ENCODE measurements at places on chromosomes 1 and 21. TPM values are rescaled to one million over a fixed set of nuclear protein-coding genes. Genes with fewer than 3 reads are reported as not detected.
A peak's percentile ranks its signal among the peaks of the same experiment; 100 is the strongest.

Gene ZBTB18
- 18.8 TPM for total RNA-seq

Gene AVPR1B
- not detected for total RNA-seq

Gene HMCN1
- total RNA-seq = 0.12 TPM

Gene FNDC10
- 5.1 TPM for total RNA-seq

Gene RUNX3
- not detected for total RNA-seq

Gene PTPN7
- not detected for total RNA-seq

Gene HSD3B1
- not detected for total RNA-seq

GRCh38 chr1:246304484-246305259, 202.4 kb downstream of the SMYD3 start:
- peaks cover 7% of the 10 kb centered on the region for H3K4me1 ChIP-seq
- H3K27me3 ChIP-seq = no peaks in the 10 kb centered on the region
- H3K36me3 ChIP-seq = no peaks in the 10 kb centered on the region
- no peak for DNase-seq

DNA sequence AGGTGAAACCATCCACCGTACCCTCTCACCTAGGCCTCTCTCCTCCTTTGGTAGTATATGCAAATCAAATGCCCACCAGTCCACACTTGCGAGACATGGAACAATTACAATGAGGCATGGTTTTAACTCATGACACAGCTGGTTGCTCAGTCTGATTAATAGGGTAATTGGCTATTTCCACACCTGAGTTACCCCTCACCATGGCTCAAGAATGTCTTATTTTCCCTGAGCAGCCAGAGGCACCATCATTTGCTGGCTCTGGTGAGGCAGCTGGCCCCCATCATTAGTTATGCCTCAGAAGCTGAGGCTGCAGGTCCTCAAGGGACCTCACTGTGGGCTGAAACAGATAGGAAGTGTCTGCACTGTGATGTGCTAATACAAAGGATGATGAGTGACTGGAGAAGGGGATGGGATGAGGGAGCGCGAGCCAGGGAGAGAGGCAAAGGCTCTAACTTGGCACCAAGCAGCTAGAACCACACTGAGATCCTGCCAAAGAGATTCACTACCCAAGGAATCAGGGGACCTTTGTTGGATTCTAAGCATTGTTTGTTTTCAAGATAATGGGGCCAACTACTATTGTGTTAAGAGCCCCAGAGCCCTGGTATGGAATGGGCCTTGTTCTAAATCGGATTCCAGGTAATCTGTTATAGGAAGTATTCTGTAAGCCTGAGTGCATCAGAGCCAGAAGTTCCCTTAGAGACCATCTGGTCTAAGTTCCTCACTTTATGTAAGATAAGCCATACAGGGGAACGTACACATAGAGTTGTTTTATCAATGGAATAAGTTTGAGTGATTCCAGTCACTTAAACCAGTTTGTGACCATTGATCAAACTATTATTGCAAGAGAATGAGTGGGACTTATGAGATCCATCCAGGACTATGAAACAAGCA, 80.0 kb upstream of the CNTN2 start:
- no peak overlapping the region for H3K4me3 ChIP-seq
- H3K27me3 ChIP-seq = peaks cover 91% of the 10 kb centered on the region
- no peak overlapping the region for H3K27ac ChIP-seq
- H3K36me3 ChIP-seq = no peaks in the 10 kb centered on the region
- no peaks in the 10 kb centered on the region for H3K4me1 ChIP-seq
- DNase-seq = no peak

DNA sequence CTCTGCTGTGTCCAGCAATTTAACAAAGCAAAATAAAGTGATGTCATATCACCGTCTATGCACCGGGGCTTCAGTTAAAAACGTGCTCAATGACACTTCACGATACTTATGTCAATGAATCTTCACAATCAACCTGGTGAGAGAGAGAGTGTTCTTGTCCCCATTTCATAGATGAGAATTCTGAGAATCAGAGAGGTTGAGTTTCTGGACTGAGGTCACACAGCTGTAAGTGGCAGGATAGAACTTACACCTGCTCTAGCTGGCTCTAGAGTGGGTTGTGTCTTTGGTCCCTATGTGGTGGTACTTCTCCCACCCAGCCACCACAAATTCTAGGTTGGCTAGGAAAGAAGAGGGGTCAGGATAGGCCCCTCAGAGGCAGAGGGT, 5.2 kb downstream of the NTRK1 start:
- peaks cover 20% of the 10 kb centered on the region for H3K27me3 ChIP-seq
- no peak overlapping the region for H3K4me3 ChIP-seq
- no peak for DNase-seq
- peaks cover 20% of the 10 kb centered on the region for H3K4me1 ChIP-seq
- H3K36me3 ChIP-seq = no peaks in the 10 kb centered on the region

DNA sequence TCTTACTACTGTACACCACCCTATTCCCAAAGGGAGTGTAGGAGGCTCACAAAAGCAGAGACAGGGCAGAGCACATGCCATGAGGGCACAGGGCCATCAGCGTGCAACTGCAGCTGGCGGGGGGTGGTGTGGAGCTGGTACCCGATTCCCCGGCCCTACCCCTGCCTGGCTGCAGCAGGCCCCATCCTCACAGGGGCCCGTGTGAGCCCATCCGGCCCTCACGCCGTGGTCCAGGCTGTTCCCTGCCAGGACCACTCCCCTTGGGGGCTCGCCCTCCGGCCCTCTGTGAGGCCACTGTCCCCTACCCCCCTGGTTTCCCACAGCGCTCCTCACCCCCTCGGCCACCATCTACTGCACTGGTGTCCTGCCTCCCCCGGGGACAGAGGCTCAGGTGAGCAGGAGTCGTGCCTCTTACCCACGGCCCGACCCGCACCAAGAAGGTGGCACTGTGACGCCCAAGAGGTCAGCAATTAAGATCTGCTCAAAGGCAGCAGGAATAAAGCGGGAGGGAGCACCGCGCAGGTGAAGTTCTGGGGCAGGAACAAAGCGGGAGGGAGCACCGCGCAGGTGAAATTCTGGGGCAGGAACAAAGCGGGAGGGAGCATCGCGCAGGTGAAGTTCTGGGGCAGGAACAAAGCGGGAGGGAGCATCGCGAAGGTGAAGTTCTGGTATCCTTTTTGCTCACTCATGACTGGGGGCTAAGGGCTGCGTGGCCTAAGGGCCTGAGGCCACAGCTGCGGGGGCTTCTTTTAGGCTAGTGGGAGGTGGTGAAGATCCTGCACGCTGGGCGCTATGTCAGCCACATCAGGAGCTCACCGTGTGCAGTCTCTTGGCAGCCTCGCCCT, 3.9 kb downstream of the POFUT2 start:
- no peak overlapping the region for H3K4me3 ChIP-seq
- H3K36me3 ChIP-seq = peaks cover 45% of the 10 kb centered on the region
- no peak overlapping the region for H3K27ac ChIP-seq
- no peak for DNase-seq
- H3K27me3 ChIP-seq = no peaks in the 10 kb centered on the region
- H3K4me1 ChIP-seq = no peaks in the 10 kb centered on the region

DNA sequence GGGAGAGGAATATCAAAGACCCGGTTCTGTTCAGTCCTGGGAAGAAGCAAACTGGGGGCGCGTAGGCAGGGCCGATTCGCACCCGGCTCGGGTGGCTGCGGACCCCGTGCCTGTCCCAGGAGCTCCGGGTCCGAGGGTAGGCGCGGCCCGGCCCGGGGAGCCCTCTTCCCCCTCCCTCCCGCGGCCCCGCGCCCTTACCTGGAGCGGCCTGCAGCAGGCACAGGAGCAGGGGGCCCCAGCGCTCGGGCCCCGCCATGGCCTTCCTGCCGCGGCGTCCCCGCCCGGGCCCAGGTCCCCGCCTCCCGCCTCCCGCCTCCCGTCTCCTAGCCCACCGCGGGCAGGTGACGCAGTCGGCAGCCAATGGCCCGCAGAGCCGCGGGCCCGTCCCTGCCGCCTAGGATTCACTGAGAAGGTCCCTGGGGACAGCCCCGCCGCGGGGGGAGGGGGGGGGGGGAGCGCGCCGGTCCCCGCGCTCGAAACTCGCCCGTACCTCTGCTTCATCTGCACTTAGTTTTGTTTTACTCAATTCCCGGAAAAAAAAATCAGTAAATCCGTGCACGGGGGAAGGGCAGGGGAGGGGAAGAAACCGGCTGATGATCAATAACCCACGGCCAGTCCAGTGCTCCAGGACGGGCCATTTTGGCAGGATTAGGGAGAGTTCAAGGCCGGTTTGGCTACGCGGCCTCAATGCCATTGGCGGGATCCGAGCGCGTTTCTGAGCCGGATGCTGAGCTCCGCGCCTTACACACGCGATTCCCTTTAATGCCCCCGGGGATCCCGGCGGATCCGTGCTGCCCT, at the start of gene IFNLR1:
Gene IFNLR1, minus strand, starts transcription at position 297 of the 798 bp plus-strand sequence. Its CDS starts 41 bp downstream, at position 256.
- H3K36me3 ChIP-seq = no peaks in the 10 kb centered on the region
- no peak for DNase-seq
- H3K27ac ChIP-seq = no peak within 1 kb of the TSS

DNA sequence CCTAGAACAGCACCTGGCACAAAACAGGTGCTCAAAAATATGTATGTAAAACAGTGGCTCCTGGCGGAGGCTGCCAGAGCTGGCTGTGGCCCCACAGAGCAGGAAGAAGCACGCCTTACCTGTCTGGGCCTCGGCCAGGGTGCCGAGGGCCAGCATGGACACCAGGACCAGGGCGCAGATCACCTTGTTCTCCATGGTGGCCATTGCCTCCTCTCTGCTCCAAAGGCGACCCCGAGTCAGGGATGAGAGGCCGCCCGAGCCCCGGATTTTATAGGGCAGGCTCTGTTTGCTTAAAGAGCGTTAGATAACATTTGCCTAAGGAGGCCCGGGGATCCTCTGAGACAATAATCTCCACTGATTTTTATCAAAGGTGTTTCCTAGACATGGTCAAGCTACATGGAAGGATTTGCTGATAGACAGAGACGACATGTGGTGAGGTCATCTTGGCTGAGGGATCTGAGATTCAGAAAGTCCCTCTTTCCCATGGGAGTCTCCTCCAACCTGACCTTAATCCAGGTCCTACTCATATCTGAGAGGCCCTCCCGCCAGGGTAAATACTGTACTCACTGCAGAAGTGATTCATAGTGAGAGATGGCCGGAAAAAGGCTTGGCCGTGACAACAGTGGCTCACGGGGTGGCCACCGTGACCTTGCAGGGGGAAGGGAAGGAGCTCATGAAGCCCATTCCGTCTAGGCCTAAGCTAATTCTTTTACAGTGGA, at the start of gene TFF1:
Gene TFF1, minus strand, starts transcription at position 244 of the 719 bp plus-strand sequence. Its CDS starts 40 bp downstream, at position 204.
- no peaks in the 10 kb centered on the region for H3K36me3 ChIP-seq
- H3K4me3 ChIP-seq = no peak within 1 kb of the TSS
- peak; percentile 25 for DNase-seq
- H3K27ac ChIP-seq = no peak within 1 kb of the TSS
- H3K4me1 ChIP-seq = no peaks in the 10 kb centered on the region
- peaks cover 32% of the 10 kb centered on the region for H3K27me3 ChIP-seq

GRCh38 chr1:186572509-186572908, 107.7 kb downstream of the PTGS2 start:
- no peak overlapping the region for H3K27ac ChIP-seq
- no peaks in the 10 kb centered on the region for H3K36me3 ChIP-seq
- no peak for DNase-seq
- no peak overlapping the region for H3K4me3 ChIP-seq
- no peaks in the 10 kb centered on the region for H3K27me3 ChIP-seq
- peaks cover 21% of the 10 kb centered on the region for H3K4me1 ChIP-seq

GRCh38 chr1:42358791-42359190, 21.8 kb upstream of the RIMKLA start:
- no peaks in the 10 kb centered on the region for H3K36me3 ChIP-seq
- H3K27me3 ChIP-seq = peaks cover 29% of the 10 kb centered on the region
- DNase-seq = no peak
- H3K4me1 ChIP-seq = no peaks in the 10 kb centered on the region

DNA sequence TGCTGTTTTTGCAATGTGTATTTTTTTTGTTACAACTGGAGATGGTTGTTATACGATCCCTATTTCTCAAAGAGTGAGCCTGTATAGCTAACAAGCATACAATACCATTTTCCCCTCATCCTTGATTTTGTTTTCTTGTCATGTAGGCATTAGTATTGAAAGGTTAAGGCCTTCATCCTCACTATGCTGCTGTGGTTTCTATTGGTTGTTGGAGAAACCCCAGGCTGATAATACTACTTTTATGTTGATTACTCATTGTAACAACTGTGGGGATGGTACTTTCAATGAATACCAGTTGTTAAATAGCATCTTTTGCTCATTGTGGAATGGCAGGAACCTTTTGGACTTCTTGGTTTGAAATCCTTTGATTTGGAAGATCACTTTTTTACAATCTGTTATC, 39.0 kb upstream of the MACF1 start:
- H3K27ac ChIP-seq = no peak overlapping the region
- DNase-seq = no peak
- peaks cover 5% of the 10 kb centered on the region for H3K36me3 ChIP-seq
- no peak overlapping the region for H3K4me3 ChIP-seq
- H3K27me3 ChIP-seq = no peaks in the 10 kb centered on the region

- no peaks in the 10 kb centered on the region for H3K27me3 ChIP-seq
- no peak overlapping the region for H3K4me3 ChIP-seq
- no peak overlapping the region for H3K27ac ChIP-seq
- peaks cover 10% of the 10 kb centered on the region for H3K4me1 ChIP-seq
These were observed 21.7 kb upstream of the SH3D21 start for GRCh38 chr1:36284517-36284916.

- H3K27me3 ChIP-seq = no peaks in the 10 kb centered on the region
- H3K4me1 ChIP-seq = peaks cover 55% of the 10 kb centered on the region
These were observed 30.7 kb upstream of the GRHL3 start for GRCh38 chr1:24288479-24288878.

- no peak for DNase-seq
- H3K4me3 ChIP-seq = peak within 1 kb of the TSS; percentile 8
- H3K27ac ChIP-seq = no peak within 1 kb of the TSS
- H3K4me1 ChIP-seq = no peaks in the 10 kb centered on the region
- no peaks in the 10 kb centered on the region for H3K36me3 ChIP-seq
These were observed at the start of gene NCMAP for GRCh38 chr1:24555591-24556413. NCMAP (plus strand) TSS chr1:24556087; CDS start chr1:24595431, 39,344 bp downstream.

- peaks cover 6% of the 10 kb centered on the region for H3K36me3 ChIP-seq
- H3K4me1 ChIP-seq = peaks cover 32% of the 10 kb centered on the region
- peak; percentile 49 for DNase-seq
These were observed 18.8 kb downstream of the INKA2 start for GRCh38 chr1:111720274-111720976.

- no peak overlapping the region for H3K4me3 ChIP-seq
- H3K27me3 ChIP-seq = peaks cover 24% of the 10 kb centered on the region
- no peak overlapping the region for H3K27ac ChIP-seq
- DNase-seq = no peak
- no peaks in the 10 kb centered on the region for H3K36me3 ChIP-seq
These were observed 4.8 kb upstream of the MYOG start for GRCh38 chr1:203090421-203091198.

GRCh38 chr21:29430030-29430429, 131.3 kb downstream of the BACH1 start:
- no peak overlapping the region for H3K4me3 ChIP-seq
- no peaks in the 10 kb centered on the region for H3K27me3 ChIP-seq
- DNase-seq = no peak

- peaks cover 22% of the 10 kb centered on the region for H3K36me3 ChIP-seq
- peaks cover 6% of the 10 kb centered on the region for H3K4me1 ChIP-seq
- DNase-seq = no peak
- H3K27ac ChIP-seq = no peak overlapping the region
These were observed 43.2 kb downstream of the TMCO4 start for GRCh38 chr1:19756480-19756879.

GRCh38 chr1:27831568-27832410, 1.2 kb downstream of the PPP1R8 start:
- peaks cover 15% of the 10 kb centered on the region for H3K4me1 ChIP-seq
- peak overlapping the region; percentile 90 for H3K4me3 ChIP-seq
- peaks cover 39% of the 10 kb centered on the region for H3K36me3 ChIP-seq
- H3K27me3 ChIP-seq = no peaks in the 10 kb centered on the region

GRCh38 chr1:81432654-81433109, 368.1 kb upstream of the ADGRL2 start:
- no peak overlapping the region for H3K27ac ChIP-seq
- H3K4me3 ChIP-seq = no peak overlapping the region
- no peaks in the 10 kb centered on the region for H3K4me1 ChIP-seq
- H3K36me3 ChIP-seq = no peaks in the 10 kb centered on the region
- no peaks in the 10 kb centered on the region for H3K27me3 ChIP-seq
- DNase-seq = no peak
